ENCODE measurements at places on chromosomes 16 and 17.

DNA sequence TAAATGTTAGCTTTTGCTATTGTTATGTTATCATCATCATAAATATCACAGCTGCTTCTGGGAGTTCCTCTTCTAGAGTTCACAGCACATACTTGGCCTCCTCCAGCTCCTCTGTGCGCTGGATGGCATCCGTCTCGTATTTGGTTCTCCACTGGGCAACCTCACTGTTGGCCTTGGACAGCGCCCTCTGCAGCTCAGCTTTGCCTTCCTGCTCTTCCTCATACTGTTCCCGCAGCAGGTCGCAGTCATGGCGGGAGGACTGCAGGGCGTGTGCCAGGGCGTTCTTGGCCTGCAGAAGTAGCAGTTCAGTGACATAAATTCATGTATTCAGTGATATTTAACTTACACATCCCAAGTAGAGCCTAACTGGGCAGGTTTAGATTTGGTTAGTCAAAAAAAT lies 23.4 kb downstream of the MYH8 start:
- no peak for DNase-seq

- DNase-seq, result no peak
Observed at GRCh38 chr17:42541041-42541833, 5.2 kb downstream of the NAGLU start.

DNA sequence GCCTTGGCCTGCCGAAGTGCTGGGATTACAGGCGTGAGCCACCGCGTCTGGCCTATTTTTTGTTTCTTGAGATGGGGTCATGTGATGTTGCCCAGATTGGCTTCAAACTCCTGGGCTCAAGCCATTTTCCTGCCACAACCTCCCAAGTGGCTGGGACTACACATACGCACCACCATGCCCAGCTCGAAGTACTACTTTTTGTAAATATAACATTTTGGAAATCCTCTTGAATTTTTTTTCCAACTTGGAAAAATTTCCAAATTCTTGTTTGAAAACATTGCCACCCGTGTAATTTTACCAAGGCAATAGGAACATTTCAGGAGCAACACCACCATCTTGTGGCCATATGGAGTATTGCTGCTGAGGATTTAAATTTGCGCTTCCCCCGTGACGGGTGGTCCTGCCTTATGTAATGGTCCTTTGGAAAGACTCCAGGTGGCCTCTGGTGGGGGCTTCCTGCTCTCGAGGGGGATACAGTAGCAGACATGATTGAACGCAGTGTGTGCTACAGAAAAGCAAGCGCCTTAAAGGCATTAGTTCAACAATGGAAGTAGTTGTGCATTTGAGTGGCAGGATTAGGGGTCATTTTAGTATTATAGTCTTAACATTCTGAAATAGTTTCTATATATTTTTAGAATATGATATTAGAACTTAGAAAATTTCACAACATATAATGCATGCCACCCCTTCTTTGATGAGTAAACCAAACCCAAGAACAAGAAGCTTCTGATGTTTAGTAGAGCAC lies 8.0 kb downstream of the FLYWCH1 start:
- no peak for DNase-seq

DNA sequence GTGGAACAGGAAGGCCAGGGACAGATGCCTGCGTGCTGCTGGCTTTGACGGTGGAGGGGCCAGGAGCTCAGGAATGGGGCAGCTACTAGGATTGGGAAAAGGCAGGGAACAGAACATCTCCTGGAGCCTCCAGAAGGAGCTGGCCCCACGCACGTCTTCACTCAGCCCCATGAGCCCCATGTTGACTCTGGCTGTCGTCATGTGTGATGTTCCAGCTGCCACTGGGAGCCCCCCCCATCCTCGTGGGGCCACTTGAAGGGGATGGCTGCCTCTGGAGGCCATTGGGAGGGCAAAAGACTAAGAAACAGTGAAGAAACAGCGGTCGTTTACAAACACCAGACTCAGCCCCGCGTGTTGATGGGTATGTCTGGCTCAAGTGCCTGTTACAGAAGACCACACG lies 18.5 kb upstream of the APRT start:
- no peak for DNase-seq

GRCh38 chr17:43467981-43468581 lies 15.7 kb upstream of the DHX8 start:
- no peak for DNase-seq

- no peak for DNase-seq
Observed at GRCh38 chr17:67639979-67640378, 77.8 kb upstream of the NOL11 start.

DNA sequence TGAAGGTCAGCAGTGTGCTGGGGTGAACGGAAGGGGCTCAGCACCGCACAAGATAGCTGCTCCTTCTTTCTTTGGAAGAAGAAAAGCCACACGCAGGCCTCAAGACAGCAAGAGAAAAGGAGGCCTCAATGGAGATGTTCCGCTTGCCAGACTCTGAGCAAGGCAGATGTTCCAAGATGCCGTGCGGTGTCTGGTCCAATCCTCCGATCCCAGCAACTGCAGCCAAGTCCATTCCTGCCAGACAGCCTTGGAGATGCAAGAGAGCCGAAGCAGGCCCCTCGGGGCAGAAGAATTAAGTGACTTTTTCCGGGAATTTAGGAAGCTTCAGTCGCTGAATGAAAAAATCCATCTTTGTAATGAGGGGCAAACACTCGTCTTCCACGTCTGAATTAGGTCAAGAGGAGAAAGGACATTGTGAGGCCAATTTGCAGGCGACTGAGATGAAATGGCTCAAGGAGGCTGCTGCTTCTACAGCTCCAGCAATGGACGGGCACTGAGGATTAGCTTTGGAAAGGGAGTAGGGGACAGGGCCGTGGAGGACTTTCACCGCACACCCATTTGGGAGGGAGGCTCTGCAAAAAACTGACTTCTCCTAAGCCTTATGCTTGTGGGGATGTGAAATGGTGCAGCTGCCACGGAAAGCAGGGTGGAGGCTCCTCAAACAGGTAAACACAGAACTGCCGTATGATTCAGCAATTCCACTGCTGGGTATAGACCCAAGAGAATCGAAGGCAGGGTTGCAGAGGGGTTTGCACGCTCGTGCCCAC lies 44.7 kb downstream of the RPH3AL start:
- no peak for DNase-seq

- DNase-seq, result no peak
Observed at GRCh38 chr17:69577098-69577497, 162.6 kb downstream of the MAP2K6 start.

DNA sequence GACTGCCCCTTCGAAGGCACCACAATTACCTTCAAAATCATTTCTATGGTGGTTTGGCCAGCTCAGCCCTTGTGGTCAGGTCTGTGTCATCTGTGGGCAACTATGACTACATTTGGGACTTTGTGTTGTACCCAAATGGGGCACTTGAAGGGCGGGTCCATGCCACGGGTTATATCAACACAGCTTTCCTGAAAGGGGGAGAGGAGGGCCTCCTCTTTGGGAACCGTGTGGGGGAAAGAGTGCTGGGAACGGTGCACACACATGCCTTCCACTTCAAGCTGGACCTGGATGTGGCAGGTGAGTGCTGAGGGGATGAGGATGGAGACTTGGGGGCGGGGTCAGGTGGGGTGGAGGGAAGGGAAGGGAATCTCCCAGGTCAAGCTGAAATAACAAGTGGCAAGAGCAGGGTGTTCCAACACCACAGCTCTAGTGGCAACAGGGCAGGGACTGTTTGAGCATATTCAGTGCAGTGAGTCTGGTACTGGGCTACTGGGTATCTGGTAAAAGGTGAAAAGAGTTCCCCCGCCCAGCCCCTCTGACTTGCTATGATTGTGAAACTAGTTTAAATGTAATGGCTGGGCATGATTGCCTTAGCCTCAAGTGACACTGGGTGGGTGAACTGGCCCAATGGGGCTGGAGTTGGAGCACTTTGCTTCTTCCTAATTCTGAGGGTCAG lies 1.7 kb downstream of the AOC2 start:
- no peak for DNase-seq

GRCh38 chr17:21215935-21216334 lies 2.0 kb upstream of the TMEM11 start:
- no peak for DNase-seq

GRCh38 chr16:5479926-5480325 lies 382.3 kb upstream of the EEF2KMT start:
- DNase-seq, result no peak

DNA sequence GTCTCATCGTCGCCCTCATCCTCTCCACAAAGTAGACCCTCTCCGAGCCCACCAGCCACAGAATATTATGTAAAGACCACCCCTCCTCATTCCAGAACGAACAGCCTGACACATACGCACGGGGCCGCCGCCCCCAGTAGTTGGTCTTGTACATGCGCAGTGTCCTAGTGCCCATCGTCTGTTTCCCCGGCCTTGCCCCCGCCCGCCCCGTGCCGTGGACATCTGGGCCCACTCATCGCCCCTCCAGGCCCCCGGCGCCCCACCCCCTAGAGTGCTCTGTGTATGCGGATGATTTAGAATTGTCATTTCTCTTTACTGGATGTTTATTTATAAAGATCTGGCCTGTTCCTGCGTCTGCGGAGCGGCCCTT lies 475 bp upstream of the AMDHD2 start:
- DNase-seq, result no peak

DNA sequence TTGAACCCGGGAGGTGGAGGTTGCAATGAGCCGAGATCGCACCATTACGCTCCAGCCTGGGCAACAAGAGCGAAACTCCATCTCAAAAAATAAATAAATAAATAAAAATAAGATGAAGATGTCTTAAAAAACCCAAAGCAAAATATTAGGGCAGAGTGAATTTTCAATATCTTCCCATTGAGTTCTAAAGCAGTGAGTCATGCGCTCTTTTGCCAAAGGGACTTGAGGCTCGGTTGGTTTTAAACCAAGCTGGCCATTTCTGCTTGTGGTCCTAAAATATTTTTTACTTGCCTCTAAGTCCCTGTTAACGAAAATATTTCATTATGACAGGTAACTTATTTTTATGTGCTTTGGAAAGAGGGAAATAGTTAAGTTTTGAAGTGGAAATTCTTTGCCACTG lies 4.7 kb downstream of the PAFAH1B1 start:
- no peak for DNase-seq

Data from keratinocyte (primary cell).